ENCODE measurements at places on chromosomes 12 and 14.

- no peak for DNase-seq
Measured at GRCh38 chr12:52606581-52607218, 5.4 kb upstream of the KRT72 start.

GRCh38 chr14:64729386-64730060, 25.3 kb downstream of the PLEKHG3 start:
- DNase-seq = no peak

- DNase-seq = no peak
Measured at GRCh38 chr12:128476266-128476665, 209.3 kb downstream of the TMEM132C start.

DNA sequence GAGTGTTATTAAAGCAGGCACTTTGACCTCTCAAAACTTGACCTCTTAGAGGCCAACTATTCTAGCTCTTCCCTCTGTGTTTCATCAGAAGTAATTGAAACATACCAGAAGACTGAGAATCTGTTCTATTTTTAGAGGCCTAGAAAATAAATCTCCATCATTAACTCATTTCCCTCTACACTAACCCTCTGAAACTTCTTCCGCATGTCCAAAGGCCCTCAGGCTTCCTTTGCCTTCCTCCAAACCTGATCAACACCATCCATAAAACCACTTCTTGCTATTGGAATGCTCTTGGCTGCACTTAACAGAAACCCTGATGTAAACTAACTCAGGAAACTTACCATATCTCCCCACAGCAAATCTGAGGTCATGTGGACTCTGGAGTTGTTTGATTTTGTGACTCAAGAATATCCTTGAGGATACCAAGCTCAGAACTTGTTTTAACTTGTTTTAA, 196.4 kb downstream of the RPAP3 start:
- DNase-seq = peak; percentile 93

GRCh38 chr12:5864972-5865371, 80.1 kb downstream of the ANO2 start:
- DNase-seq = no peak

DNA sequence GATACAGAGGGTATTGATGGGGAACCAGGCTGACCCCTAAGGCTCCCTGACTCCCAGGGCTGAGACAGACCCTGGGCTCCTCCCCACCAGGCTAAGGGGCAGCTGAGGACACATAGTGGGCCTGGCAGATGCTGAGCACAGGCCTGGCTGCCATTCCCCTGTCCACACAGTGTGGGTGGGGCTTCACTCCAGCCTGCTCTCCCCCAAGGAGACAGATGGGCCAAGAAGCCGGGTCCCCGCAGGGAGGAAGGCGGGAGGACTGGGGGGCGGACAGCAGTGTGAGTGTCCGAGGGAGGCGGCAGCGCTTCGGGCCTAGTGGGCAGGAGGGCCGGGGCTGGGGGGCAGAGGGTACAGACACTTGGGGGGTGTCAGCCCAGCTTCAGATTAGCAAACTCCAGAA, 32.0 kb downstream of the RFLNA start:
- no peak for DNase-seq

DNA sequence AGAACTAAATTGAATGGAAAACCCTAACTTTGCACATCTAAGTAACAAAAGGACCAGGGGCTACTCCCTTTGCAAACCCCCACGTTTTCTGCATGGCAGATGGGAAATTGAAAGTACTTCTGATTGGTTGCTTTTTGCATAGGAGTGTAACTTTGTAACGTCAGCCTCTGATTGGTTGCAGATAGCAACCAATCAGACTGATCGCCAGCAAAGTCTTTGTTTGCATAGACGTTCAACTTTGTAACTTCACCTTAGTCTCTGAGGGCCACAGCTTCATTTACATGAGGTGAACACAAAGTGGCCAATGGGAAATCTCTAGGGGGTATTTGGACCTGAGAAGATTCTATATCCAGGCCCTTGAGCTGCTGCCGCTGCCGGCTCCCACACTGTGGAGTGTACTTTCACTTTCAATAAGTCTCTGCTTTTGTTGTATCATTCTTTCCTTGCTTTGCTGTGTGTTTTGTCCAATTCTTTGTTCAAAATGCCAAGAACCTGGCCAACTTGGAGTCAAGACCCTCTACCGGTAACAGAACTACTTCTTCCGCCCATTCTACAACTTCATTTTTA, 102.5 kb upstream of the PRICKLE1 start:
- no peak for DNase-seq

DNA sequence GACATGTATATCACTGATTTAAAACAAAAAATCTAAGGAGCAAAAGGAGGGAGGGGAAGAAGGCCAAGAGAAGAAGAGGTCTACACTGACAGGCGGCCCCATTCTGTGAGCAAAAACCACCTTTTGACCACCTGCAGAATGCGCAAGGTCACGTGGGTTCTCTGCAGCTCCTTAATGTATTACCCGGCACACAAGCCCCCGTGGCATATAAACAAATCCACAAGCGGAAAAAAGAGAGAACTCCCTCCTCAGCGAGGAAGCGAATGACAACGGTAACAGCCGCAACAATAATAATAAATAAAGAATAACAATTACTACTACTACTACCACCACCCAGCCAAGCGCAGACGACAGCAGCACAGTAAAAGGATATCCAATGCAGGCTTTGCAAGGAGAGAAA, 1.3 kb downstream of the KSR2 start:
- DNase-seq = no peak

- no peak for DNase-seq
Measured at GRCh38 chr14:29654901-29655550, 272.6 kb downstream of the PRKD1 start.

DNA sequence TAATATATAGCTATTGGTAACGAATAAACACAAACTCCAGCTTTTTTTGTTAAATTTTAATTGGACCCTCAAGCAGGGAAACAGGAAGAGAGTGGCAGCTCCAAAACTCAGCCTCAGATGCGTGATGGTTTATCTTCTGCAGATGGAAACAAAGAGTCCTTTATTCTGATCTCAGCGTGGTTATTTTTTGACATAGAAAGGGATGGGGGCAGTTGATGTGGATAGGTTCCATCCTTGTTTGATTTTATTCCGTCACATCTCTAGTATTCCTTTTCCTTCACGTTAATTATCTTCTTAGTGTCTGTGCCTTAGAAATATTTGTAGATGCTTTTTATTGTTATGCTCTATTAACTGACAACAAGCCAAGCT, 447.6 kb upstream of the SEL1L start:
- DNase-seq = no peak

DNA sequence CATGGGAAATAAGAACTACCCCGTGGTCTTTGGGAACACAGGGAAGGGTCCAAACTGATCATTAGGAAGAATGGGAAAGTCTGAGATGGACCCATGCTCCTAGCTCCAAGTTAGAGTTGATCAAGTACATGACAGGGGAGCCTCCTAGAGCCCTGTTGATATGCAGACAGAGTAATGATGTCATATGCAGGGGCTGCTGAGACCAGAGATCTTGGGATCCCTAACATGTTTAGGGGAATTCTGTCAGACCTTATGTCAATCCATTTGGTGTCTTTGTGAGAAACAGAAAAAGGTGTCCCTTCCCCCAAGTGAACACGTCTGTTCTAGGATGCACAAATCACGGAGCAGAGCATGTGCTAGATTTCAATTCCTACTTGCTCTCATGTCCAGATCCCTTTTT, 6.6 kb downstream of the SLC25A21 start:
- no peak for DNase-seq

GRCh38 chr14:106844608-106845285, 1318.4 kb downstream of the TMEM121 start:
- no peak for DNase-seq

DNA sequence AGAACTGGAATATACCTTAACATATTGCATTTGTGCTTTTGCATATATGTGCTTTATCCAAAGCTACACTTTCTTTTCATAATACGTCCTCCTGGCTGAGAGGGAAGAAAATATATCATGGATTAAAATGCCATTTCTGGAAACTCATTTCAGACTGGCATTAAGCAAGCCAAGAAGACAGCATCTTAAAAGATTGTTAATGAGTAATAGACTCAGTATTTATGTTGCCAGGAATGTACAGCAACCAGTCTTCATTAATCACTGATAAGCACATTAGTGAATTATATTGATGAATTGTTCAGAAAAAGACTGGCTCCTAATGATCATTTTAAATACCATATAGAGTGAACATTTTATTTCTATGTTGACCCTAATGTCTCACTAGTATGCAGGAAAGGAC, 134.9 kb upstream of the IFNG-AS1 start:
- no peak for DNase-seq

GRCh38 chr12:80593766-80594165, 113.7 kb upstream of the MYF6 start:
- DNase-seq = peak; percentile 70

- DNase-seq = no peak
Measured at GRCh38 chr14:20179218-20179617, 11.5 kb upstream of the OR11G2 start.

- no peak for DNase-seq
Measured at GRCh38 chr12:4243091-4243490, 30.5 kb upstream of the CCND2 start.

DNA sequence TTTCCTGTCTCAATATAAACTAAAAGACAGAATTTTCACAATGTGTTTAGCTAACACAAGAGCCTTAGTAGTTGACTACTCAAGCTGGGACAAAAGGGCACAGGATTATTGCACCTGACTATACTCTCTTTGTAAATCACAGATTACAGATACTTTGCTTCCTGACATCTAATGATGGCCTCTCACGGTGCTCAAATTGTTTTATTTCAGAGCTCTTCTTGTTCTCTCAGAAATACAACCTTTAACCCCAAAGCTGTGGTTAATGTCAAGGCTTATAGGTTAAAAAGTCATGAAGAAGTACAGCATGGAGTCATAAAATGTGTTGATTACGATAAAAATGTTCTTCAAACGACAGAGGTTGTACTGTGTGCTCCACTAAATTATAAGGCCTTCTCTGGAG, 89.9 kb upstream of the CPNE8 start:
- DNase-seq = no peak

DNA sequence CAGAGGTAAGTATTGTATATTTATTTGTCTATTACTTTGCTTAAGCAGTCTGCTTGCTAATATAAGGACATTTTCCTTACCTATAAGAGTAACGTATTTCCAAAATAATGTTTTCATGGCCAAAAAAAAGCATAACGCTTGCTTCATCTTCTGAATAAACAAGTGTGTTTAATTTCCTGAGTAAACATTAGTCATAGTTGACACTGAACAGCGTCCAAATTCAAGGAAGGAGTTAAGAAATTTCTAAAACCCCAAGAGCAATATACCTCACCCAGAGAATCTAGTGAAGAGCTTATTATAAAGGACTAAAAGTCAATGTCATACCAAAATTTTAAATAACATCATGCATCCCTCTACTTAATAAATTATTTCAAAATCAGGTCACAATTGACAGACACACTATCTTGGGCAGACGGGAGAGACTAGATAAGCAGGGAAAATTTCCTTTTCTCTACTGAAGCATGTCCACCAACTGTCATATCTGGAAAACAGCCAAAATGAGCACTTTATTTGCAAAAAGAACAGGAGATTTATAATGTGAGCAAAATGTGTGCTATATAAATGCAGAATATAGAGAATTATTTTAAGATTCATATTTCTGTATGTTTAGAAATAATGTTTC, 25.1 kb downstream of the ANKS1B start:
- DNase-seq = no peak

GRCh38 chr14:102891111-102891510, 31.4 kb upstream of the AMN start:
- DNase-seq = no peak

DNA sequence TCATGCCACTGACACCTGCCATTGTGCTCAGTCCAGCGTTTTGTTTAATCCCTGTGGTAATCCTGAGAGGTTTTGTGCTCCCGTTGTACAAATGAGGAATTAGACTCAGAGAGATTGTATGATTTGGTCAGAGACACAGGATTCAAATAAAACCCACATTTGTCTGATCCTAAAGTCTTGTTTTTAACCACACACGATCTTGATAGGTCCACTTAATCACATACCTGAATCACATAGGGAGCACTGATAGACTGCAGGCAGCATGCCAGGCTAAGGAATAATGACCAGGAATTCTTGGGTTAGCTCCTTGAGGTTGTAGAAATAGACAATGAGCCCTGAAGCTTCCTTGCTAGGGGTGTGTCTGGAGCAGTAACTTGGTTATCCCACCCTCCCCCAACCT, 202.6 kb upstream of the RGS6 start:
- DNase-seq = no peak

DNA sequence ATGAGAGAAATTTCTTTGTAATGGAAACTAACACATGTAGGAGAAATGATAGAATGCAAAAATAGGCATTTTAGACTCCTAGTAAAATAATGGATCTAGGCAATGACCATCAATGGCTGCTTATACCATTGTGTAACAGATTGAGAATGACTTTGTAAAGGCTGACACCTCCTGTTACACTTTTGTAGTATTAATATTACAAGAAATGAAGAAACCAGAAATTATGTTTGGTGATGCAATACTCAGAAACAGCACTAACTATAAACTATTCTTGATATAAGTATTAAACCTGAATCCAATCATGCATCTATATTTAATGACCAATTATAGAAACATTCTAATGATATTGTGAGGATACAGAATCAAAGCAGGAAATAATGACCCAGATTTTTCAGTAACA, 108.5 kb upstream of the CNTN1 start:
- no peak for DNase-seq

DNA sequence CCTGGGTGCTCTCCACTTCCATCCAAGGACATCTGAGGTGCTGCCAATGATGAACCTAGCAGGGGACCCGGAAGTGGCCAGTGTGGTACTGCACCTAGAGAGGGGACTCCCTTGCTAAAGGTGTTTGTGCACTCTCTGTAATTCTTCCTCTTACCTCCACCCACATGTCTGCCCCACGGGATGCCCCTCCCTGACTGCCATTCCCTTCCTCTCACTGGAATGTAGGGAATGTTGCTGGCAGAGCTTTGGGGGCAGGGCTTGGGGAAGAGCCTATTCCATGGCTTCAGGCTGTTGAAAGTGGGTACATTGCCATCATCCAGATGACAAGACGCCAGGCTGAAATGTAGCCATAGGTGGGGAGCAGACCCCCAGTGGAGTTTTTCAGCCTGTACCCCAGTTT, 153.2 kb downstream of the SMOC1 start:
- no peak for DNase-seq

DNA sequence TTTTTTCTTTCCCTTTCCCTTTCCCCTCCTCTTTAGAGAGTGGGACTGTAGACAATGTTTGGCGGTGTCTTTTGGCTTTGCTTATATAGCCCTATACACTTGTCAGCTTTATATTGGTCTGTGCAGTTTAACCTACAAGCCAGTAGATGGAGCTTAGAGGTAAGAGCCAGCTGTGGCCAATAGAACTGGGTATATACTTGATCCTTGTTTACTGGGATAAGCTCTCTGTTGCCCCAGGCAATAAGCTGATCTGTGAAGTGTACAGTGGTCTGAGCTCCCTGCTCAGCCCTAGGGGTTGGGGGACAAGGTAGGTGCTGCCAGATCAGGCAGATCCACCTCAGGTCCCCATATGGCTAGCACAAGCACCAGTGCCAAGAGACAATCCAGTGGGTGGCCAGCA, 434.1 kb downstream of the NOVA1 start:
- no peak for DNase-seq

Data from BJ (cell line).